ENCODE measurements at places on chromosomes 1 and 21. TPM values are rescaled to one million over a fixed set of nuclear protein-coding genes. Genes with fewer than 3 reads are reported as not detected.

DNA sequence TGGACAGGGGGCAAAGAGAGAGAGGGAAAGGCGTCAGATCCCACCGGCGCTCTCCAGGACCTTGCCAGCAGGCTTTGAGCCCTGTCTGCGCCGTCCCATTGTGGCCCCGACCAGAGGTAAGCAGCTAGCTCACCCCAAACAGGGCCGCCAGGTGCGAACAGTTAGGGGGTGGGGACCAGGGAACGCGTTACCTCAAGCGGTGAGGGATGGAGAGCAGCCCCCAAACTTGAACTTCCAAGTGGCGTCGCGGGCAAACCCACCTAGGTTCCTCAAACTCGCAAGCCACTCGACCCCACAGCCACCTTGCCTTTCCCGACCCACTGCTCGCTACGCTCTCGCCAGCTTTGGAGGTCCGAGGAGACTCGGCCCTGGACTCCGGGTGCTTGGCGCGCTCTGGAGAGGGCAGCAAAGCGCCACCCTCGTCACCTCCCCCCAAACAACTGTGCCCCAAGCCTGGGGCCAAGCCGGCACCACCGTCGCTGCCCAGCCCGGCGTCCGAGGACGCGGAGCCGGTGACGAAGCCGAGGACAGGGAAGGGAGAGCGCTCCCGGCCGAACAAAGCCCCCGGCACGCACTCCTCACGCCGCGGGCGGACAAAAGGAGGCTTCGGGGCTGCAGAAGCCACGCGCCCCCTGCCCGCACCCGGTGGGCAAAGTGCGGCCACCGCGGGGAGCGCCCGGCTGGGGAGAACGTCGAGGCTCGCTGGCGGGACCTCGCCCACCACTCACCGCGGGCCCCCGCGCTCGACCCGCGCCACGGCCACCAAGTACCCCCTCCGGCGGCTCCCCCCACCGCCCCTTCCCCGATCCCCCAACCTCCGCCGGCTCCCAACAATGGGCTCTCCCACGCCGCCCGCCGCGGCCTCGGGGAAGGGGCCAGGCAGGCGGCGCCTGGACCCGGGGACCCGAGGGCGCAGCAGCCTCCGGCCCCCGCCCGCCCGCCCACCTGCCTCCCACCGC is 976 bp downstream of the SSBP3 start:
- peak; percentile 78 for DNase-seq

GRCh38 chr1:226629210-226629895 is 80.8 kb downstream of the STUM start:
- DNase-seq: peak; percentile 16

- no peak for DNase-seq
Observed at GRCh38 chr21:33202464-33203363, 27.0 kb upstream of the IFNAR2 start.

DNA sequence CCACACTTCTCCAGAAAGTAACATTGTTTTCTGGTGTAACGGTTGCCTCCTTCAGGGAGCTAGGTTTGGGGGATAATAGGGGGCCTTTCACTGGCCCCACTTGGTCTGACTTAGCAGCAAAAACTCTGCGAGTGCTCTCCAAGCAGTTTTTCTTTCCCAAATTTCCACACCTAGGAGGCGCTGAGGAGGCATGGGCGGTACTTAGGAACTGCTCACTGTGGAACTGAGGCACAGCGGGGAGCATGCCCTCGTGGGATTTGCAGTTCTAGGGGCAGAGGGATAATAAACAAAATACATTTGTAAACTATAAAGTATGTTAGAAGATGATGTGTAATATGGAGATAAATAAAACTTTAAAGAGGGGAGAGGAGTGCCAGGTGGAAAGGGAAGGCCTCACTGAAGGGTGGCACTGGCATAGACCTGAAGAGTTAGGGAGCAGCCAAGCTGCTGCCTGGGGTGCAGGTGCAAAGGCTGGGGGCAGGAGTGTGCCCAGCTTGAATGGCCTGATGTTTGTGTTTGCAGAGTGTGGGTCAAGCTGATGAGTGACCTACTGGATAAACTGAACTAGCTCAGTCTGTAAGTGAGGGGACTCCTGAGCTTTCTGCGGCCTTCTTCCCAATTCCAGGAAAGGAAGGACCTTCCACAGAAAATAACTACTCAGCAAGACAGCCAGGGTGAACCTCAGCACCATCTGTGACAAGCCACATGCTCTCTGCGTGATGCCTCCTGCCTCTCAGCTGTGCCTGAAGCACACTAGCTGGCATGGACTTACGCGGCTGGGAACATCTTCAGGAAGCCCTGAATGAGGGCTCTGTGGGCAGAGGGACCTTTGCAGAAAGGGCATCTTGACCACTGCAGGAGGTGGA is 1.9 kb downstream of the EPHX1 start:
- DNase-seq: peak; percentile 67

- DNase-seq: no peak
Observed at GRCh38 chr1:91613595-91613994, 112.9 kb downstream of the CDC7 start.

DNA sequence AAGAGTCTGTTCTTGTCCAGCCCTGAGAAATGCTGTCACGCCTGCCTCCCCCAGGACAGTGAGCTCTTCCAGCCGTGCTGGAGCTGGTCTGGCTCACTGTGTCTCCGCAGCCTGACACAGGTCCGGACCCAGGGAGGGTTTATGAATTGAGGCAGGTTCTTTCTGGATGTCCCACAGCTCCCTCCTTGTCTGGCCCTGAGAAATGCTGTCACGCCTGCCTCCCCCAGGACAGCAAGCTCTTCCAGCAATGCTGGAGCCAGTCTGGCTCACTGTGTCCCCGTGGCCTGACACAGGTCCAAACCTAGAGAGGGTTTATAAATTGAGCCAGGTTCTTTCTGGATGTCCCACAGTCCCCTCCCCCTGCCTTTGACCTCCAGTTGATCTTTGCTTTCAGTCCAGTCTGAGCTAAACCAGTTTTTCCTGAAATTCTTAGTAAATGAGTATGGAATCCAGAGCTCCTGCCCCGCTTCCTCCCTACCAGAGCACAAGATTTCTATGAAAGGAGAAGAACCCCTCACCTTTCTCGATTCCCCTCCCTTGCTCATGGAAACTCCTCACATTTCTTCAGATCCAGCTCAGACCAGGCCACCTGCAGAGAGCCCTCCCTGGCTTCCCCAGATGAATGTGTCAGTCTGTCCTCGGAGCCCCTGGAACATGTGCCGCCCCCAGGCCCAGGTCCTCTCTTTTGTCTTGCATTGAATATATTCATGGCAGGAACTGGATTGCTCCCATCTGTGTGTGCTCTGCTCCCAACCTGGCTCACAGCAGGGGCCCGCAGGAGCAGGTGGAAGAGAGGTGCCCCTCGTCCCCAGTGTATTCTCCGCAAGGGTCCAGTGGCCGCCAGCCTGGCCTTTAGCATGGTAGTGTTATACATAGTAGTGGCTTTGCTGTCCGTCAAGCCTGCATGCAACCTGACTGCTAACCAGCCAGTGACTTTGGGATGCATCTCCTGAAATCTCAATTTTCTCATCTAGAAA is 116.3 kb downstream of the EPHB2 start:
- no peak for DNase-seq

DNA sequence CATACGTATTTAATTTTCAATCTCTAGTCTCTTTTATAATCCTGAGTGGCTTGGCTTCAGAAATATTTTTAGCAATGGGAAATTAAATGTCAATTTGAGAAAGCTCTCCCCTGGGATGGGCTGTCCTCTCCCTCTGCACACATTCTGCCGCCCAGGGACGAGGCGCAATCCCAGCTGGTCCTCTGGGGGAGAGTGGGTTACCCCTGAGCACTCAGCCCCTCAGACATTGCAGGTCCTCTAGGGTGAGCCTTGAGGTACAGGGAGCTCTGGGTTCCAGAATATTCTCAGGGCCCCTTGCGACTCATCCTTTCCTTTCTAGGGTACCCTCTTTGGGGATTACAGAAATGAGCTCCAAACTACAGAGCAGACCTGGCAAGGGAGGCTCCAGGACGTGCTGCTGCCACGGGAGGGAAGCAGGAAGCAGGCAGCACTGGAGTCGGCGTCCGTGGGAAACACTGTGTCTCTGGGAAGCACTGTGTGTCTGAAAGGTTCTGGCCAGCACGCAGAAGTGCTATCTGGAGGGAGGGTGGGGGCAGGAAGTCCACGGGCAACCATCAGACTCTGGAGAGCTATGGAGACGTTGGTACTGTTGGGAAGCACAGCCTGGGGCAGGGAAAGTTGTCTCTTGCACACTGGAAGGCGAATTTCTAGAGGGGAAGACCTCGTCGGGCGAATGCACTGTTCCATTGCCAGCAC is 343.3 kb upstream of the VAMP3 start:
- DNase-seq: no peak

DNA sequence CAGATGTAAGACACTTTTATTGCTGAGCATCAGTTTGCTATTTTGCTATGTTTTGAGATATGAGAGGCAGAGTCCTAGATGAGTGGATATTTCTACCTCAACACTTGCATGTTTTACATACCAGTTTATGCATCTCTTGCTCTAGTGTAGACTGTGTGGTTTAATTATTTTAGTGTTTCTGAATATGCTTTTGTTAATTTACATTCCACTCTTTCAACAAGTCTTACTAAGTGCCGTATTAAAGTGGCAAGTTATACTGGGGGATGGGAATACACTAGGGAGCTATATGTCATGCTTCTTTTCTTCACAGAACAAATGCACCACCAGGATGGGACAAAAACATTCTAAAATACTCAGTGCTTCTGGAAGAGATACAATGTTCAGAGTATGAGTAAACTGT is 507.7 kb upstream of the PRMT6 start:
- no peak for DNase-seq

DNA sequence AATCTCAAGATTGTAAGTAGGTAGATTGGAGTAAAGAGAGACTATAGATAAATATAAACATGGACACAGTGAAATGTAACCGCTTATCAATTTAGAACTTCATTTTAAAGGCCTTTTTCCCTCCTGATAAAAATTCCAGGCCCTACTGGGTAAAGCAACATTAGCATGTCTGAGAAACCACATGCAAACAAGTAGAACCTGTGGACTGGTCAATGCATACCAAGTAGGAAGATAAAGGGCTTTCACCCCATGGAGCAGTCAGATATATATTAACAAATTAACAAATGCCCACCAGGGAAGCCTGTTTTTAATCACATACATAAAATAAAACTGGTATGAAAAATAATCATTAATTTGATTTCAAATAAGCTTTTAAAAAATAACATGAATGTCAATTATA is 8.1 kb downstream of the DPH5 start:
- no peak for DNase-seq

- DNase-seq: no peak
Observed at GRCh38 chr1:2961081-2961480, 60.2 kb upstream of the ACTRT2 start.

C1QA gene
- 112 TPM for total RNA-seq

OR2L2 gene
- not detected for total RNA-seq

- no peak for DNase-seq
Observed at GRCh38 chr1:62439652-62440371, 3.0 kb downstream of the USP1 start.

DNA sequence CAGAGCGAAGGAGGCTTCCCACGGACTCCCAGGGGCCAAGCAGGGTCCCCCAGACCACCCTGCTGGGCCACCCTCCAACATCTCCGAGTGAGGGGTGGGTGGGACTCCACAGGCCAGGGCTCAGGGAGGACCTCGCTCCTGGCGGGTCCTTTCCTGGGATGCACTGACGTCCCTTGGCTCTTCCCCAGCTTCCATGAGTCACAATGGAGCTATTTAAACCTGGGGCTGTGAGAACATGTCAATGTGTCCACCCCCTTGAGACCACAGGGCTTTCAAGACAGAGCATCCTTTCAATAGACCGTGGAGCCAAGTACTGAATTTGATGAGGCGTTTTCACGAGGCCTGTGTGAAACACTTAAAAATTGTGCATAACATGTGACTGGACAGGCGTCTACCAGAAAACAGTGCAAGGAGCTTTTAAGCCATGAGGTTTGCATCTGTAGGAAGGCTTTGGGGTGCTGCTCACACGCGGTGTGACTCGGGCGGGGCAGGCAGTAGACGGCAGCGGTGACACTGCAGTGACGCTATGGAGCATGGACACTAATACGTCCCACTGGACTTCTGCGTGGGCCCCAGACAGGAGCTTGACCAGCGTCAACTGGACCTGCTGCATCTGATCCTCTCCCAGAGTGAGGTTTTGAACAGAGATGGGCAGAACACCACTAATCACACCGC is 24.1 kb upstream of the NPHP4 start:
- peak; percentile 33 for DNase-seq

GRCh38 chr1:234713859-234714258 is 103.9 kb upstream of the IRF2BP2 start:
- no peak for DNase-seq

DNA sequence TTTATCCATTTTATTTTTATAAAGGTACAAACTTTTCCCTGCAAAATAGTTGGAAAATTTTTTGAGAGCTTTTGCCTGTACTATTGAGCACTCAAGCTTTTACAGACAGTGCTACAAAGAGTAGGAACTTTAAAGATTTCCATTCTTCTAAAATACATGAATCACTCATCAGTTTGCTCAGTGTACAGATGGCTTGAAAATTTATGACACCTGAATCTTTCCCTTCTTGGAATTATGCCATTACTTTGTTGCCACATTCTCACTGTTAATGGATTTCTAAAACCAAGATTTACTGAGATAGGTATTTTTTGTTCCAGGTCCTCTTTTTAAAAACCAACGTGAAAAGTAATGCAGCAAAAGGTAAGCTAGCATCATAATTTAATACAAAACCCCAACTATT is 76.0 kb downstream of the GPATCH2 start:
- no peak for DNase-seq

- peak; percentile 28 for DNase-seq
Observed at GRCh38 chr1:9332513-9333143, 39.9 kb downstream of the SPSB1 start.

GRCh38 chr1:51583532-51583931 is 33.4 kb upstream of the OSBPL9 start:
- peak; percentile 96 for DNase-seq

DNA sequence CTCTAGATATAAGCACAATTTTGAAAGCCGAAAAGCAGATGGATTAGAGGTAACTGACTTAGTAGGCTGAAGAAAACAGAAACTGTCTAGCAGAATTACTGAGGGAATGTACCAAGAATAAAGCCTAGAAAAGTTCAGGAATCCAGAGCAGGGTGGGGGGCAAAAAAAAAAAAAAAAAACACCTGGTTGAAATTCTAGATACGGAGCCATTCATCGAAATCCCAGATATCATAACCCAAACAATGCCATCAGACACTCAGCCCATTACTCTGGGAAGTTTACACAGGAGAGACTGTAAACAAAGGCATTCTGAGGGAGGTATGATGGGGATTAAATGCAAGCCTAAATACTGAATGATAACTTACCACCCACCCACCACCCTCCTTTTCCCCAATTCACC is 45.6 kb downstream of the ENAH start:
- no peak for DNase-seq

KDM1A gene
- total RNA-seq: 32.9 TPM
